Stimulated activated CD4-positive, alpha-beta T cell treated with anti-CD3 and anti-CD28 coated beads, TNF-alpha, amount 100 ng/mL, for 1 hour (primary cell): ENCODE measurements at places on chromosomes 11 and 22.

DNA sequence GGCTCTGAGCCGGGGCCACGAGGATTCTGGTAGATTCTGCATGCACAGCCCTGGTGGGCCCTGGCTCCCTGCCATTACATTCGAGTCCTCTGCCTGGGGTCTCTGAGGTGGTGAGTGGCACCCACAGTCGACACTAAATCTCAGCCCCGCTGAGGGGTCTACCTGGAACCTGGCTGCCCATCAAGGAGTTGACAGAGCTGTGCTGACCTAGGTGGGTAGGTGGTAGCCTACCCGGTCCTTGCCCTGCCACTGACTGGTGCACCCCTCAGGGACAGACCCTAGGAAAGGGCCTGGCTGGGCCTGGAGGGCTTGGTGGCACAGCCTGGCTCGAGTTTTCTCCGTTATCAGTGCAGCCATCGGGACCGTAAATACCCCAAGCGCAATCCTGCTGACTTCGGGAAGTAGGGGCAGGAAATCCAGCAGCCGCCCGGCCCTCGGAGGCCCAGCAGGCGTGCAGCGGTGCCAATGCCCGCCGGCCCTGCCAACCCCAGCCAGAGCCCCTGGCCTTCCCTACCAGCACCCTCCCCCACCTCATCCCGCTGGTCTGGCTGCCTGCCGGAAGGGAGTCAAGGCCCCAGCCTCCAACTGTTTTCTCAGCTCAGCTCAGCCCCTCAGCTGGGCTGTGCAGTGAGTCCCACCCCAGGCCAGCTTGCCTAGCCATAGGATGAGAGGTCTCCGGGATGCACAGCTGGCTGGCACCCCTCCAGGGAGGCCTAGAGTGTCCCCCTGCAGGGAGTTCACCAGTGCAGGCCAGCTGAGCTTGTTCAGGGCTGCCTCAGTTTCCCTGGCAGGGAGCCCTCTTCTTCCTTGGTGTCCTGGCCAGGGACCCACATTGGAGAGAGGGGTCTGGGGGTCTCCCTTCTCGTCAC, 80.4 kb upstream of the KCNQ1OT1 start:
- DNase-seq = no peak

GRCh38 chr11:101444164-101444563, 139.6 kb downstream of the TRPC6 start:
- no peak for DNase-seq

GRCh38 chr11:131644204-131644795, 273.9 kb downstream of the NTM start:
- no peak for DNase-seq

- DNase-seq = no peak
Measured at GRCh38 chr22:28541137-28541536, 138.5 kb downstream of the TTC28 start.

GRCh38 chr11:16357775-16358174, 1.4 kb upstream of the SOX6 start:
- no peak for DNase-seq

DNA sequence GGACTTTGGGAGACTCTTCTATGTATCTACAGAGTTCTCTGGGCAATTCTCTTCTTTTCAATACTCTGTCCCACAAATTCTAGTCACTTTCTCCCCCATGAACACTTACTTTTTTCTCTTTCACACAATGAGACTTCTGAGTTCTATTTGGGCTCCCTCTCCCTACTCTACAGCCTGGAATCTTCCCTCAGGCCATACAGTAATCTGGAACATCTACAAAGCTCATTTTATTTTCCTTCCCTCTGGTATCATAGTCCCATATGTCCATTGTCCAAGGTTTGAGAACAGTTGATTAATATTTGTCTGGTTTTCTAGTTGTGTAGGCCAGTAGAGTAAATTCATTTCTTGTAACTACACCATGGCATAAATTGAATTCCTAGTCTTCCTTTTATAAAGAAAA, 544.6 kb upstream of the RAG2 start:
- DNase-seq = no peak
